ENCODE measurements at places on chromosomes 6 and 20.

GRCh38 chr6:79864001-79864400 is 83.4 kb downstream of the ELOVL4 start:
- no peak for DNase-seq

DNA sequence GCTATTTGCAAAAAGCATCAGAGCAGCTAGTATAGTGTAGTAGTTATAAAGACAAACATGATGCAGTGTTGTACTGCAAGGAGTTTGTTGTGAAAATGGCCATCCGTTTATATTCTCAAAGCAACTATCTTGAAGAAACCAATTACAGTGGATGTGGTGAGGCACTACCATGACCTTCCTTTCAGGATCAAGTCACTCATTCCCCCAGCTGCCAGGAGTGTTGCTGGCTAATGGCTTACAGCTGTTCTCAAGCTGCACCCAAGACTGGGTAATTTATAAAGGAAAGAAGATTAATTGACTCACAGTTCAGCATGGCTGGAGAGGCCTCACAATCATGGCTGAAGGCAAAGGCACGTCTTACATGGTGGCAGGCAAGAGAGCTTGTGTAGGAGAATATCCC is 29.0 kb downstream of the ADGRF4 start:
- no peak for DNase-seq

- DNase-seq = no peak
These were observed 289.9 kb downstream of the CD109 start for GRCh38 chr6:73985891-73986290.

DNA sequence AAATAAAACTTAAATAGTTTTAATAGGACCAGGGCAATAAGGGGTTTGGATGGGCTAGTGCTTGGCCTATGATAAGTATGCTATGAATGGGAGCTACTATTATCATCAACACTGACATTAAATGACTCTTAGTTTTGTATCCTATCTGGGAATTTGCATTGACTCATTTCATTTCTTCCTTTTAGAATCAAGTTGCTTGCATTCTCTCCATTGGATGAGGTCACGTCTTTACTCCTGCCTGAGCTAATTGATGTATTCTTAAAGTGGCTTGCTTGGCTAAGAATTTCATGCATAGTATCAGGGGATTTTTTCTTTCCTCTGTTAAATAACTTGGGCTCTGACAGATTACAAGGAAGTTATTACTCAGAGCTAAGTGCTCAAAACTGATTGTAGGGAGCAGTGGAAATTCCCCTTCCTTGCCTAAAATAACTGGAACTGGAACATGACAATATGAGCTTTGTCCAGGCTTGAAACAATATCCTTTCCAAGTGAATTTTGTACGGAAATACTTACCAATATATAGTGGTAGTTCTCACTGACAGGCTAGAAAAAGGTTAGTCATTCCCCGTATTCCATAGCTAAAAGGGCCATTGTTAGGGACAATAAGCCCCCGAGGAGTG is 169.9 kb downstream of the BCAS1 start:
- DNase-seq = no peak

GRCh38 chr20:35243986-35244385 is 17.5 kb downstream of the MMP24 start:
- DNase-seq = no peak

DNA sequence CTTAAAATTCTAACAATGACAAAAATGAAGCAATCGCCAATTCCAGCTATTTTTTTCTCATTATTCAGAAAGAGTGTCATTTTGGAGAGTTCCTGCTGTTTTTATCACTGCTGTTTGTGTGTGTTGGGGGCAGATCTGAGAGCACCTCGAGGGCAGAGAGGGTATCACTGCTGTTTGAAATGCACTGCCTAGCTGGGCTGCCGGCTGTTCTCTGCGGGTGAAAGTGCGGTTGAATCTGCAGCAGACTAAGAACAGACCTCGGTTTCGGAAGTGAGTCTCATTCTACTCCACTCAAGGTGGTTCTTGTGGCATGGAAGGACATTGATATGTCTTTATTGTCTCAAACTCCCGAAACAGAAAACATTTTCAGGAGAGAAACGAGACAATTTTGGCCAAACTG is 18.3 kb downstream of the INSM1 start:
- DNase-seq = no peak

- no peak for DNase-seq
These were observed 173.1 kb downstream of the CLVS2 start for GRCh38 chr6:123168892-123169773.

GRCh38 chr6:157869673-157870302 is 46.7 kb downstream of the SNX9 start:
- DNase-seq = no peak

DNA sequence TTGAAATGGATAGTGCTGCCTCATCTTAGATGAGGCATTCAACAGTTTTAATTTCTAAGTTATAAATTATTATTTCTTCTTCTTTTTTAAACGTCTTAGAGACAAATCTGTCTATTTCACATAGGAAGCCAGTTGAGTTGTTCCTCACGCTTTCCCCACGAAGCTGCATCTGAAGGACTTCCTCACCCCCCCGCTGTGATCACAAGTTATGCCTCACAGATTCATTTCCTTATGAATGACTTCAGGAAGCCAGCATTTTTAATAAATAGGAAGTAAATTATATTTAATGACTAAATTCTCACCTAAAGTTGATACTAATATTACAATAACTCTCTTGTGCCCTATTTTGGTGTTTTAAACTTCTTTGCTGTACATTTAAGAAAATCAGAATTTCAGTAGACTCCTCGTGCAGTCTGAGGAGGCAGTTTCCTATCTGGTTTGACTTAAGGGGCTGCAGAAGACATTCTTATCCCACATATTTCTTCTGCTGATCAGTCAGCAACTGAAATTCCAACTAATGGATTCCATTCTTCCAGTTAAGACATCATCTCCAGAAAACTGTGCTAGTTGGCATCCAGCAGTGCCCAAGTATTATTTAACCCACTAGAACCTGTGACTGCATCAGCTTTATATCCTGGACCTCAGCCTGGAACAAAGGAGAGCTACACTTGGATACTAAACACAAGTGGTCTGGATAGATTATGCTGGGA is 182.7 kb upstream of the CCN2 start:
- DNase-seq = no peak

All from activated CD8-positive, alpha-beta memory T cell treated with anti-CD3 and anti-CD28 coated beads for 4 hours (primary cell).